ENCODE measurements at places on chromosomes 16 and 17. TPM values are rescaled to one million over a fixed set of nuclear protein-coding genes. Genes with fewer than 3 reads are reported as not detected.

Gene MFAP4
- 80.3 TPM for total RNA-seq

Gene LHX1
- total RNA-seq = 50.7 TPM

Gene MYO1C
- 90.9 TPM for total RNA-seq

Gene WSCD1
- total RNA-seq = 20.4 TPM

Gene TBX6
- 1.1 TPM for total RNA-seq

Gene HOXB6
- 70.7 TPM for total RNA-seq

Gene ERN2
- 0.53 TPM for total RNA-seq

Gene SHCBP1
- 6.0 TPM for total RNA-seq

Gene TMEM101
- total RNA-seq = 46.5 TPM

Gene PMP22
- 76.2 TPM for total RNA-seq

Gene ITGA3
- total RNA-seq = 92.5 TPM

Gene TMIGD1
- total RNA-seq = not detected

Gene TNS4
- 0.35 TPM for total RNA-seq

Gene ACE
- 21.4 TPM for total RNA-seq

Gene TOP2A
- 46.1 TPM for total RNA-seq

Gene HSF4
- total RNA-seq = 5.6 TPM

Gene KCNG4
- total RNA-seq = not detected
